NCI-H187 treated with DMSO at 0.1 percent for 48 hours (cell line): ENCODE measurements at places on chromosomes 12 and 14.

DNA sequence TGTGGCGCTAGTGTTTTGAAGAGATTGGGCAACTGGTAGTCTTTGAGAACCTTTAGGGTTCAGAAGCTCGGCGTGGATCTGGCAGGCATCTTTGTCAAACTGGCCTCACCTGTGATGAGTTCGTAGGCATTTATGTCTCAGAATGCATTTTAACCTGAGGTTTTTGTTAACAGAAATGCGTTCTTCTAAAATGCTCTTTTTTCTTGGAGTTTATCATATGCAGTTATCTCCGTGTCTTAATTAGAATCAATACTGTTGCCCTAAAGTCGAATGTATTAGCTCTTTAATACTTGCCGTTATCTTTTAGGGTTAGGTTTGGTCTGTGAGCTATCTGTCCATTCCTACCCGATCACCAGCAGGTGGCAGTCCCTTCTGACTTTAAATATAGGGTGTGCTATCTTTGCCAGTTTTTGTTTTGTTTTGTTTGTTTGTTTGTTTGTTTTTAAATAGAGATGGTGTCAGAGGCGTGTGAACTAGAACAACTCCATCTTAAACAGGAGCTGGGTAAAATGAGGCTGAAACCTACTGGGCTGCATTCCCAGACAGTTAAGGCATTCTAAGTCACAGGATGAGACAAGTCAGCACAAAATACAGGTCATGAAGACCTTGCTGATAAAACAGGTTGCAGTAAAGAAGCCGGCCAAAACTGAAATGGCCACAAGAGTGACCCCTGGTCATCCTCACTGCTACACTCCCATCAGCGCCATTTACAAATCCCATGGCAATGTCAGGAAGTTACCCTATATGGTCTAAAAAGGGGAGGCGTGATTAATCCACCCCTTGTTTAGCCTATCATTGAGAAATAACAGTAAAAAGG lies 1.4 kb downstream of the ATF1 start:
- no peak for DNase-seq

DNA sequence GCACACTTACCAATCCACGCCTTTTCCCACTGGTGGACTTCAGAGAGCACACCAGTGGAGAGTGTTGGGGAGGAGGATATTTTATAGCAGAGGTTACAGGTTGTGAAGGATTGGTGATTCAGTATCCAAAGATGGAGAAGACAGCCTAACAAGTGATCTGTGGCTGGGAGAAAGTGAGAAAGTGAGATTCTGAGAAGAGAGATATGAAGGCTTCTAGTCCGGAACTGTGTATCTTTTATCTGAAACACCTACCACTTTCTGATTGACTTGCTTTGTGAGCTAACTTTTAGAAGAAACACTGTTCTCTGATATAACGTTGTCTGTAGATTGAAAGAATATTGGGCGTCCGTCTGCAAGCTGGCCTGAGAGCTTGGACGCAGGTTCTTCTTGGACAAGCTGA lies 24.0 kb downstream of the DYNC1H1 start:
- DNase-seq = no peak

DNA sequence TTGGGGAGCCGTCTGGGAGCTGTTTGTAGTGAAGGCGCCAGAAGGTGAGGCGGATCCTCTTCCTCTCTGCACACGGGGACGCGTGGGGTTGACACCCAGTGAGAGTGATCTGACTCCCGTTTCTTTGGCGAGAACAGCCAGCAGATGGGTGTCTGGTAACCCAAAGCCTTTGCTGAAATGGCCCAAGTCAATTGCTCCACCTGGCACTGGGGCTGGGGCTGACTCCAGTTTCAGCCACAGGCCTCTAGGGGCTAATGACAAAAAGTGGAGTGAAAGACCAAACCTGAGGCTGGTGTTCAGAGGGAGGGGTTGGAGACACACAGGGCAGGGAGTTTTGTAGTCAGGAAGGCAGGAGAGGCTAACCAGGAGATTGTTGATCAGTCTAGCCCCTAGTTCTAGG lies 87.0 kb downstream of the FRMD6 start:
- DNase-seq = no peak

GRCh38 chr12:109737126-109737525 lies 23.5 kb downstream of the FAM222A start:
- no peak for DNase-seq

GRCh38 chr14:53751650-53752049 lies 205.0 kb downstream of the BMP4 start:
- DNase-seq = no peak

GRCh38 chr12:112430929-112431328 lies 12.2 kb downstream of the PTPN11 start:
- no peak for DNase-seq

- no peak for DNase-seq
Measured at GRCh38 chr12:57099047-57099714, 10.3 kb downstream of the NAB2 start.

DNA sequence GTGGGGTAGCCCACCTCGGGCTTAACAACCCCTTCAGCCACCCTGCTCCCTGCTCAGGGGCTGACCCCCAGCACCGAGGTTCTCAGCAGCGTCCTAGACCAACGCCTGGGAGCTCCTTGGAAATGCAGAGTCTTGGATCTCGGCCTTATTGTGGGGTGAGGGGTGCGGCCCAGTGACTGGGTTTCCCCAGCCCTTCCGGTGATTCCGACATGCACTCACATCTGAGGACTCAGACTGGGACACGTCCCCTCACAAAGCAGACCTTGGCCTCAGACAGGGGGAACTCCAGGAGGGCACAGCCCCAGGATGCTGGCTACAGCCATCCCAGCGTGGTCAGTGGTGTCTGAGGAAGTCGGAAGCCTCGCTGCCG lies 117.7 kb downstream of the RFLNA start:
- DNase-seq = no peak

- no peak for DNase-seq
Measured at GRCh38 chr12:15590180-15590826, 198.9 kb downstream of the EPS8 start.

DNA sequence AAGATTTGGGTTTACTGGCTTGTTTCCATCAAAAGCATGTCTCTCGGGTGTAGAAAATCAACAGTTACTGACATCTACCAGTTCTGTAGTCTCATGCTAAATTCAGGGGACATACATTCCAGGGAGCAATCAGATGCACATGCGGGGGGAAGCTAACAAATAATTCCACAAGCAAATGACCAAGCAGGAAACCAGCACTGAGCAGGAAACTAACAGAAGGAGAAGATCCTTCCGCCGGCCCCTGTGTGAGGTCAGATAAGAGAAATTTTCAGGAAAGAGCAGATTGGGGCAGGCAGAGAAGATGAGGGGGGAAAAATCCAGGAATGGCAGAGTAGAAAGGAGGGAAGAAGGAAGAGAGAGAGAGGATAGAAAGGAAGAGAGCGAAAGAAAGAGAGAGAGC lies 127.6 kb upstream of the TMCC3 start:
- no peak for DNase-seq

DNA sequence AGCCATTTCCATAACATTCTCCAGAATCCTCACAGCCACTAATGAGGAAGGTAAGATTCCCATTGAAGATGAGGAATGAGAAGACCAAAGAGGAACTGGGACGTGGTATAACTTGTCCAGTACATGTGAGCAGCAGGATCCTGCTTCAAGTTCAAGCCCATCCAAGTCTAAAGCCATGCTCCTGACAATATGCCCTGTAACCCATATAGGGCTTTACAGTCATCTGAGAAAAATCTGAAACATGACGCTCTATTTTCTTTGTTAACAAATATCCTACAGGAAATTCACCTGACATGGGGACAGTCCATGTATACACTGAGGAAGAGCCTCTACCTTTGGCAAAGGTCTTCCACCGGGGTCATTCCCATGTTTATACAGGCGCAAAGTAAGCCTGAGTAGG lies 3.1 kb upstream of the ACTR6 start:
- DNase-seq = no peak

- no peak for DNase-seq
Measured at GRCh38 chr14:93958567-93959238, 17.7 kb downstream of the ASB2 start.

- no peak for DNase-seq
Measured at GRCh38 chr14:95507701-95508103, 8.7 kb downstream of the SYNE3 start.

GRCh38 chr12:88207921-88208620 lies 66.0 kb downstream of the TMTC3 start:
- no peak for DNase-seq

DNA sequence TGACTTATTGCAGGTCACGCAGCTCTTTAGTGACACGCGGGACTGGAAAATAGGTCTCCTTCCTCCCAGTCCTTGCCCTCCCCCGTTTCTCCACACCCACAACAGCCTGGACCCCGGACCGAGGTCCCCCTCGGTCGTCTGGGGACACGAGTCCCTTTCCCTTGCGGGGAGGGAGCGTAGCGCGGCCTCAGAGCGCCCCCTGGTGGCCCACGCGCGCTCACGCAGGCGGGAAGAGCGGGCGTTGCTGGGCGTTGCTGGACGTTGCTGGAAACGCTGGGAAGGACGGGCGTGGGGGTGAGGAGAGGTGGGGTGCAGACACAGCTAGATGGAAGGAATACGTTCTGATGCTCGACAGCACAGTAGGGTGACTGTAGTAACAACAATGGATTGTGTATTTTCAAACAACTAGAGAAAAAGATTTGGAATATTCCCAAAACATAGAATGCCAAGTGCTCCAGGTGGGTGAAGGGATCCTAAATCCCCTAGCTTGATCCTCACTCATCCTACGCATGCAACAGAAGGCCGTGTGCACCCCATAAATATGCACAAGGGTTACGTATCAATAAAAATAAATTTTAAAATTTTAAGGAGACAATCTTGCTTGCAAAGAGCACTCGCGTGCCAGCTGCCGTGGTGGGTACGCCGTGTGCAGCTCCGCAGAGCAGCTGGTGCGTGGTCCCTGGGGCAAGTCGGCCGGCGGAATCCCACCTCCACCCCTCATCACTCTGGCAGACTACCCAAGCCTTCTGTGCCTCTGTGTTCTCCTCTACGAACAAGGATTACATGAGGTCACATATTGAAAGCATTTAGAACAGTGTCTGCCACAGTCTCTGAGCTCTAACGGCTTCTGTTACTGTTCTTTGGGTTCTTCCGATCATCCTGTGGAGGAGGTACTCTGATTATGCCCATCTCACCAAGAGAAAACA lies 87.4 kb downstream of the B4GALNT3 start:
- DNase-seq = no peak

- DNase-seq = no peak
Measured at GRCh38 chr14:20757965-20758364, 10.2 kb upstream of the EDDM3B start.

DNA sequence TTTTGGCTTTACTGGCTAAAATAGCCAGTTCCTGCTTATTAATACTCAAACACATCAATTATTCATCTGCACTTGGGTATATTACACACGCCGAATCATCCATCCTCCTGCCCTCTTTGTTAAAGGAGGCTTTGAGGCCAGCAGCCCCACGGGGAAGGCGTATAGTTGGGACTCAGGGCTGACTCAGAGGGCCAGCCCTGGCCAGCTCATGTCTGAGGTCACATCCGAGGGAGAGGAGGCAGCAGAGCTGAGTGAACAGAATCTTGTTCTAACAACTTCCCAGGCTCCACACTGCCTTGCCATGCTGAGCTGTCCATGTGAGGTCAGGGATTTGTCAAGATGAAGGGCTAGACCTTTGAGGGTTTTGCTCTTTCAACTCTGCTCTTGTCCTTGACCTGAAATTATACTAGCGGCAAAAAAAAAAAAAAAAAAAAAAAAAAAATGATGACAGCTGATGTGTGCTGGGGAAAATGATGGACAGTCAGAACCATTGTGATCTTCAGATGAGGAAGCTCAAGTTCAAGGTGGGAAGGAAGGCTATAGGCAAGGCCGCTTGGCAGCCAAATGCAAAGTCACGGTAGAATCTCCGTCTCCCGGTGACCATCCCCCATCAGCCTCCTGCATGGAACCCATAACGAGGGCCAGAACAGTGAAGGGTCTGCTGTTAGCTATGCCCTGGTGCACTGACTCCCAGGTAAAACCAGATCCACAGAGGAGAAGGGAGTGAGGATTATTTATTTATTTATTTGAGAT lies 12.5 kb upstream of the MARK3 start:
- DNase-seq = no peak

DNA sequence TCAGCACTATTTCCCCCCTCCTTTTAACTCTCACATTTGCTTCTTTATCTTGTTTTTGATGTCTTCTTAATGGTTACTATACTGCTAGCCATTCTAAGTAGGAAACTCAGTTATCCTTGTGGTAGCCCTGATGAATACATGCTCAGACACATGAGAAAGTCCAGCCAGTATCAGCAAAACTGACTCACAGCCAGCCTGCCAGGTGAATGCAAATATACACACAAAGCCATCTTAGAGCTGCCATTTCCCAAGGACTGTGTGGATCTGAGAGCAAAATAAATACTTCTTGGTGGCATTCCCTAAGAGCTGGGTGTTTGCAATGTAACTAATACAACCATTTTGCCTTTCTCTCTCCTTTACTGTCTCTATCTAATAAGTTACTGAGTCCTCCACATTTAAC lies 455.2 kb downstream of the CCER1 start:
- no peak for DNase-seq

DNA sequence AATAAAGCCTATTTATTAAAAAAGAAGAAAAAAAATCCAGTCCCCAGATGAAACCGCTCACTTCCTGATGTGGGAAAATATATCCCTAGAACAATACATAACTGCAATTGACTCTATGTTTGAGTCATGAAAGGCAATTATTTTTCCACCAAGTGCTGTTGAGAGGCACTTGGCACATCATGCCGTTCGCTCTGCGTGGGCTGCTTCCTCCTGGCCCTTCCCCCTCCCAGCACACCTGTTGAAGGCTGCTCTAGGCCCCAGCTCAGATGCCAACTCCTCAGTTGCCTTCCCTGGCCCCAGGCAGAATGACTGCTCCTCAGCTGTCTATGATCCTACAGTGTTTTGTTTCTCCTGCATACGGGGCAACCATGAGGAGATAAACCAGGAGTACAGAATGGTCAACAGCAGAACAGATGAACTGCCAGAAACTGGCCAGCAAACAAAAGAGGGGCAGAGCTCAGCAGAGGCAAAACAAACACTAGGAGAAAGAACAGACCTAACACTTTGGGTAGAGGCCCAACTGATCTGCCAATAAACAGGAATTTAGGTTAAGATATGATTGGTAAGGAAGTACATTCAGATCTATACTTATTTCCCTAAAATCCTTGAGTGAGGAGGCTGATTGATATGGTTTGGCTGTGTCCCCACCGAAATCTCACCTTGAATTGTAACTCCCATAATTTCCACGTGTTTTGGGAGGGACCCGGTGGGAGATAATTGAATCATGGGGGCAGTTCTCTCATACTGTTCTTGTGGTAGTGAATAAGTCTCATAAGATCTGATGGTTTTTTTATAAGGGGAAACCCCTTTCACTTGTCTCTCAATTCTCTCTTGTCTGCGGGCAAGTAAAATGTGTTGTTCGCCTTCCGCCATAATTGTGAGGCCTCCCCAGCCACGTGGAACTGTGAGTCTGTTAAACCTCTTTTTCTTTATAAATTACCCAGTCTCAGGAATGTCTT lies 58.6 kb downstream of the SLC38A1 start:
- DNase-seq = peak; percentile 83
